Posterior vena cava (tissue), 2 donors: ENCODE measurements at places on chromosomes 7 and 10. TPM values are rescaled to one million over a fixed set of nuclear protein-coding genes. Genes with fewer than 3 reads are reported as not detected.

DNA sequence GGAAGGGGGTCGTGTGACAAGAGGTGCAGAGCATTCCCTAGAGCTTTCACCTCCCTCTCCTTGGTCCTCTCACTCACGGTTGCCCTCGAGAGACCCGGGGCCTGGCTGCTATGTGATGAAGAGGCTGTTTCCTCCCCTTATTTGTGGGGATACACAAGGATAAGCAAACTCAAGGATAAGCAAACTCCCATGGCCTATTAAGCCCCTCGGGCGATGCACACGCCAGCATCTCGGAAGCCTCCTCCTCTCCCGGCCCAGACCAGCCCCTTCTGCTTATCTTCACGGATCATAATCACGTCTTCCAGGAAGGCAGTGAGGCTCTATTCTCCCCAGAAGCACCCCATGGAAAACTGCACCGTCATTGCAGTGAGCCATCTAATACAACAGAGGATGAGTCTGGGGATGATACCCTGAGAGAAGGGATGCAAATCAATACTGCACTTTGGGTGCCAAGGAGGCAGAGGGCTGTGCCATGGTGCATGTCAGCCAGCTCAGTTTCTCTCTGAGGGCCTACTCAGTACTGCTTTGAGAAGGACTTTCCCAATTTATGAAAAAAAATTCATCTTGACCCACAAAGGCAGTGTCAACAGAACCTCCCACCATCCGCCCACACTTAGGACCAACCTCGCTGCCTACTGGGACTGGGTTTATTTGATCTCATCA lies 22.2 kb downstream of the TMEM273 start:
- no peak for DNase-seq

DNA sequence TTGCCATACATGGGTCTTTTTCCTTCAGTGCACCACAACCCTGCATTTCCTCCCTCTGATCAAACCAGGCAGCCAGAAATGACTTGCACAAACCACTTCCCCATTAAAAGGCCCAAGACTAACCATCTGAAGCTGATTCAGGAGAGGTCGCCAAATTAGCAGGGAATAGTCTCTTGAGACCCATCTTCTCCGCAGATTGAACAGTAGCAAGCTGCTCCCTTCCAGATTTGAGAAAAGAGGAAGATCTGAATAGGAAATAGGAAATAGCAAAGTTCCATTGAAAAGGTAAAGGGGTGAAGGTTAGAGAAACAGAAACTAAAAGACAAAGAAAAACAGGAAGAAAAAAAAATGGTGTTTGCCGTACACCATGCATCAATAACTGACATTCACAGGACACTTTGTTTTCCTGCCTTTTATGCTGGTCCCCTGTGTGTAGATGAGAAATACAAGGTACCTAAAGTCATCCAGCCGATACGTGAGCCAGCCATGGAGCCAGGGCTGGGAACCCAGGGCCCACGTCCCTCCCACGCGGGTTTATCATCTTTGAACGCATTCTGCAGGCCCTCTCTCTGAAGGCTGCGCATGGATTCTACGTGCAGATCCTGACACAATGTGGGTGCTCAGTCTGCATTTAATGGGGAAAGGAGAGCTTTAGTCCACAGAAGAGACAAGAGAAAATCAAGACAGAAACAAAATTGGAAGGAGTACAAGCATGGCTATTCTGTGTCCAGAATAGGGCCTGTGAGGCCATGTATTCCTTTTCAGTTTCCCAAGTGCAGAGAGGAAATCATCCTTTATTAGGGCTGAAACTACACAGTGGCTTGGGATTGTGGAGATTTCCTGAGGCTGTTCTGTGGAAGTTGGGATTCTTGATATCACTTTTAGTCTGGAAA lies 268.4 kb upstream of the NPVF start:
- DNase-seq: no peak

DNA sequence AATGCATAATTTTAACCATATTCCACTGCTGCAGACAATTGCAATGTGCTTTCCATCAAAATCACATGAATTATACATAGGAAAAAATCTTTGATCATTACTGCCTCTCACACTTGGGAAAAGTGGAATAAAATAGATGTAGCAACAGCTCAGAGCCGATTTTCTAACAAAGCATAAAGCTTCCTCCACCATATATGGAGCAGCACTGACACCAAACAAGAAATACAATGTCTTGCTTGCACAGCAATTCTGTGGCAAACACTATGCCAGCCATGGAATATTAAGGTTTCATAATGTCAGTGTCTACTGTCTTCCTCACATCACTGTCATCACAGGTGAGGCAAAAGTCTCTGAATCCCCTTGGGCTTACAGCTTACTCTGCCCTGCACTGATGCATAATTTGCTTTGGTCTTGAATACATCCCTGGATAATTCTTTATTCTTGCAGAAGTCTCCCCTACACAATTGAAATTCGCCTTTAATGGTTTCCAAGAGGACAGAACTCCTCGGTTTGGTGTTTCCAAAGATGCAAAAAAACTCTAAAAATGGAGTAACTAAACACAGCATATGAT lies 198.5 kb downstream of the CACNA2D1 start:
- no peak for DNase-seq

- no peak for DNase-seq
These were observed 25.4 kb upstream of the HHEX start for GRCh38 chr10:92664322-92664721.

DNA sequence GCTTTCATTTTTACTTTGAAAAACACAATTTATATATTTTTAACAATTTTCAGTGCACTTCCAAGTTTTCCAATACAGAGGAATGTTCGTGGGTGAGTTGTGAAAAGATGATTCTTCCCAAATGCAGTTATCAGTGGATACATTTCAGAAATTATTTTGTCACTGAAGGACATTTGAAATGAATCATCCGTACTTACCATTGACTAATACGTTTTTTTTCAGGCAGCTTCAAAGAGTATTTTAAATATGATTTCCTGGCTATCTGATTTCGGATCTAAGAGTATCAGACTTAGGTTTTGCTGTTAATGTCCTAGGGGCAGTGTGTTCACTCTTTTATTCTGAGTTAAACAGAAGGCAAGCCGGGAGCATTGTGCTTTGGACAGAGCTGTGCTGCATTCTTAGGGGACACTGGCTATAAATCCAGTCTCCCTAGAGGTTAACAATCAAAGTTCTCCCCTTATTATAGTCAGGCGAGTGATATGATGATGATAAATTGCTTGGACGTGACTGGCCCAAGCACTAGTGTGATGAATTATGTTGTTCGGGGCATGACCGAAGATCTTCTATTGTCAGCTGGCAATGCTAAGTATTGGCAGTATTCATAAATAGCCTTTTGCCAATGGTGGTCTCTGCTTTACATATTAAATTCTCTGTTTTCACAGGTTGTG lies 4.5 kb downstream of the PTER start:
- DNase-seq: no peak

DNA sequence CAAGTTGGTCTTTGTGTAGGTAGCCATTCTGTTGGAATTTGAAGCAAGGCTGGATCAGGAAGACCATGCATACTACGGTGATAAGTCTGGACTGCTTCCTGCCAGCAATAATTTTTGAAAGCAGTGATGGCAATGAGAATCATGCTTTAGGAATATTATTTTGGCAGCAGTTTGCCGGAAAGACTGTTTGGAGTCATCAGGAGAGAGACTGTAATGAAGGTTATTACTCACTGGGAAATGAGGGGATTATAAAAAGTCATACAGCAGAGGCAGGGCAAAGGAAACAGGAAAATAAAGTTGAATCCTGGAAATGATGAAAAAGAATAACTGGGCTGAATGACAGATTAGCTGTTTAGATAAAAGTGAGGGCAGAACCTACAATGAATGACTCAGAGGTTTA lies 1136.8 kb upstream of the AUTS2 start:
- DNase-seq: no peak

GRCh38 chr7:65448816-65449504 lies 75.3 kb downstream of the ZNF92 start:
- no peak for DNase-seq

The VSTM4 gene
- 14.9 TPM for total RNA-seq

DNA sequence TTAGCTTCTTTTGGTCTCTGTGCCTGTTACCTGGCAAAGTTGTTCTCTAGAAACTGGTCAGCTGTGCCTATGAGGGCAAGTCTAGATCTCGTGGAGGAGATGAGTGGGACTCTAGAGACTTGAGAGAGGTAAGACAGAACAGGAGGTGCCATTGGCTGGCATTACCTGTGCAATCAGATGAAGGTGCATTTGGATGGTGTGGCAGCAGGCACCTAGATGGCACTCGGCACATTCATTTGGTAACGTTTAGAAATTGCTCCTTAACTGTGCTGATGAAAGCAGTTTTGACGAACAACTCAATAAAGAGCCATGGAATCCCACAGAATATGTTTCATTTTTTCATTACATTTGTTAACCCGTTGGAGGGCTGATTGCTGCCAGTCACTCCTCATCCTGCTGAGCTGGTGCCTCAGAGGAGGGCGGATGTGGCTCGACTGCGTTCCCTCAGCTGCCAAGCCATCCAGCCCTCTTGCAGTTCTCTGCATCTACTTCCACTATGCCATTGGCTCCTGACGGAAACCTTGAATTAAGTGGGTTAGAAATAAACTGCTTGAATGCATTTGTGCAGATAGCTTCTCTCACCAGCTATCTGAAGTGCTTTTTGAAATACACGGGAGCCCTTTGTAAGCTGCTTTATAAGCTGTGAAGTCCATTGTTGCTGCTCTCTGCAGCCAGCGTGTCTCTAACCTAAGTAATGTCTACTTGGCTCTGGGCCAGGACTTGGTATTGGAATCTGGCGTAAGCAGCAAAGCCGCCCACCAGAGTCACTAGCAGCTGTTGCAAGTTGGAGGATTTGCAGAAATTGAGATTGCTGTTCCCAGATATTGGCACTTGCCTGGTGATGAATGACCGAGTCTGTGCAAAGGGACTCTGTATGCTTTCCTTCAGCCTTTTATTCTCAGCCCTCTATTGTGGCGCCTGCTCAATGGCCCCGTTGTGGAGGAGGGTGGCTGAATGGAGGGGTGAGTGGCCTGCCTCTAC lies 87.4 kb downstream of the LRRC4 start:
- DNase-seq: no peak

The ENO4 gene
- total RNA-seq: not detected

DNA sequence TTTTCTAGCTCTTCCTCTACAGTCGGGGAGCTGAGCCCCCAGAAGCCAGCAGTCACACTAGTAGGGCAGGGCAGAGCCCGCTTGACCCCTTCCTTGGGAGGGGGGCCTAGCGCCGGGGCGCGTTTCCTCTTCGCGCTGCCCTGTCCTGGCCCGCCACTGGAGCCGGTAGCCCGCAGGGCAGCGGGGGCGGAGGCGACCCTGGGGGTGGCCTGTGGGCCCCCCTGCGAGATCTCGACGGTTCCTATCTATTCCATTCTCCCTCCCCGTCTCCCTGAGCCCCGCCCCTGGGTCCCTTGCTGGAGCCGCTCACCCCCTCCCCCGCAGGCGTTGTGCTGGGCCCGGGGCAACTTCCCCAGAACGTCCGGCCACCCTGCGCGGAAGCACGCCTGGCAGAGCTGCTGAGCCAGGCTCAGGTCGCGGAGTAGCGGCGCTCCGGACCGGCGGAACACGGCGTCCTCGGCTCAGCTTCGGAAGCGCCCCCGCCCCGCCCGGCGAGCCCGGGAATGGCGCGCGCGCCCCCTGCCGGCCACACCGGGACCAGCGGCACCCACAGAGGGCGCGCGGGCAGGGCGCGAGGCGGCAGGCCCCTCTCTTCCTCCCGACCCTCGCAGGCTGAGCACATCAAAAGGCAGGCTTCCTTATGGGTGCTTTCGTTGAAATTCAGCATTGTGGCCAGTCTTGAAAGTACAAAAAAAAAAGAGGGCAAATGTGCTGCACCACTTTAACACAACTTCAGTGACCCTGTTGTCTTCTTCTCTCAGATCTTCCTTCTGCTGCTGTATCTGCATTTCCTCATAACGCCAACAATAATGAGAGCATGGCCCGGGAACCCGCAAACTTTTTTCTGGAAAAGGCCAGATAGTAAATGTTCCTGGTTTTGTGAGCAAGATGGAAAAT lies 327.6 kb downstream of the TNS3 start:
- DNase-seq: peak; percentile 95

GRCh38 chr7:82789883-82790609 lies 346.5 kb upstream of the CACNA2D1 start:
- DNase-seq: no peak

- DNase-seq: peak; percentile 85
These were observed 135.7 kb downstream of the OR13A1 start for GRCh38 chr10:45179691-45180090.

DNA sequence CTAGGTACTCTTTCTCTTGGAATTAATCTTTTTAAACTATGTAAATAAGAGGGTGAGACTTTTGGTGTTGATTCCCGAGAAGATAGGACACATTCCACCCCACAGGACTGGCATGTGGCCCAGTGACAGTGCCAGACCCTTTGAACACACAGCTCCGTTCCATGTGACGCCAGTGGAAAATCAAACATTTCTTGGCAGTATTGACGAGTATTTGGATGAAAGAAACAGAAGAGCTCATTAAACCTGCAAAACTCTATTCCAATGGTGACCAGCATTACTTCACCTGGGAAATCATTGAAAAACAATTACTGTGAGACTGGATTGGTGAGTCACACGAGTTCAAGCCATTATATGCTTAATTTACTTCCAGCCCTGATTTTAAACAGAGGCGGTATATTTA lies 25.8 kb downstream of the AKR1E2 start:
- DNase-seq: peak; percentile 89
